IMR-90 (cell line): ENCODE measurements at places on chromosomes 1 and 21. TPM values are rescaled to one million over a fixed set of nuclear protein-coding genes. Genes with fewer than 3 reads are reported as not detected.

Gene LCE6A
- total RNA-seq: not detected in 2 replicates

DNA sequence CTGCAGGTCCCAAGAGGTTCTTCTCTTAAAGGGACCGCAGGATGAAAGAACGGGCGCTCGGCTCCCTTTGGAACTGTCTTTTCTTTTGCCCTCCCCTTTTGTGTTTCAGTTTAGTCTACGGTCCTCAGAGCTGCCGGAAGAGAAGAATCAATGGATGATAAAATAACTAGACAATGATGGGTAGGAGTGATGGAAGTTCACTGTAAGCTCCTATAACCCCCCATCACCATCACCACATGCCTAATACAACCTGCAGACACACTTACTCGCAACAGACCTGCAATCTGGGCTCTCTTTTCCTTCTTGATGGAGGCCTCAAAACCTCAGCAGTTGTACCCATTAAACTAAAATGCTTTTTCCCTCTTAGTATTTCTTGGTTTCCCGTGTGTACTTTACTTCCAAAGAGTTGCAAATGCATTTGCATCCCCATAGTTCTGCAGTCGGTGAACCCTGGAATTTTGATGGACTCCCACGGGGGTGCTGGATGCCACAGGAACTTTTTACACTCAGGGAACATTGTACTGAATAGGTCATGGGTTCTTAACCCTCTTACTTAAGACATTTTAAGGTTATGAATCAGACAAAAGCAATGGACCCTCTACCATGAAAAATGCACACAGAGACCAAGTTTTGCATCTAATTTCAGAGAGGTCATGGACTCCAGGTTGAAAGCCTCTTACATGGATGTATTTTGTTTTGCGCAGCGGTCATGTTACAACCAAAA is 633 bp upstream of the RFX5 start:
- DNase-seq: no peak

Gene TMPRSS3
- not detected in 2 replicates for total RNA-seq

- no peak for DNase-seq
These were observed 1.4 kb upstream of the MAN1C1 start for GRCh38 chr1:25615172-25615541.

Gene CD34
- total RNA-seq: under 0.01 TPM in 1 of 2 replicates, not detected in the other

Gene RNU1-4
- under 0.01 TPM in 2 replicates for total RNA-seq

Gene OR2G3
- total RNA-seq: not detected in 2 replicates

- DNase-seq: peak; percentile 57
These were observed 494.0 kb downstream of the KCNT2 start for GRCh38 chr1:196114193-196114592.

Gene NRAS
- total RNA-seq: 85.9 and 110 TPM in 2 replicates

DNA sequence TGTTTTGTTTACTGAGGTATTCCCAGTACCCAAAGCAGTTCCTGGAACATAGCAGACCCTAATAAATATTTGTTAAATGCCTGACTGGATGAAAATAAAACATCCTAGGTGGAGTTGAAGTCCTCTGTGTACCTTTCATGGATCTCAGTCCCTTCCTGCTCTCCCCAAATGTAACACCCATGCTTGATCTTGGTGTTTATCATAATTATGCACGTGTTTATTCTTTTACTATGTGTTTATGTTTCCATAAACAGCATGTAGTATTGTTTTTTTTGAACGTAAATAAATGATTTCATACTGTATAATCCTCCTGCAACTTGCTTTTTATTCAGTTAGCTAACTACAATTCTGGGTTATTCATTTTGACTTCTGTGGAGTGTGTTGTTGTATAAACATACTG is 4.8 kb downstream of the LACTBL1 start:
- DNase-seq: no peak

DNA sequence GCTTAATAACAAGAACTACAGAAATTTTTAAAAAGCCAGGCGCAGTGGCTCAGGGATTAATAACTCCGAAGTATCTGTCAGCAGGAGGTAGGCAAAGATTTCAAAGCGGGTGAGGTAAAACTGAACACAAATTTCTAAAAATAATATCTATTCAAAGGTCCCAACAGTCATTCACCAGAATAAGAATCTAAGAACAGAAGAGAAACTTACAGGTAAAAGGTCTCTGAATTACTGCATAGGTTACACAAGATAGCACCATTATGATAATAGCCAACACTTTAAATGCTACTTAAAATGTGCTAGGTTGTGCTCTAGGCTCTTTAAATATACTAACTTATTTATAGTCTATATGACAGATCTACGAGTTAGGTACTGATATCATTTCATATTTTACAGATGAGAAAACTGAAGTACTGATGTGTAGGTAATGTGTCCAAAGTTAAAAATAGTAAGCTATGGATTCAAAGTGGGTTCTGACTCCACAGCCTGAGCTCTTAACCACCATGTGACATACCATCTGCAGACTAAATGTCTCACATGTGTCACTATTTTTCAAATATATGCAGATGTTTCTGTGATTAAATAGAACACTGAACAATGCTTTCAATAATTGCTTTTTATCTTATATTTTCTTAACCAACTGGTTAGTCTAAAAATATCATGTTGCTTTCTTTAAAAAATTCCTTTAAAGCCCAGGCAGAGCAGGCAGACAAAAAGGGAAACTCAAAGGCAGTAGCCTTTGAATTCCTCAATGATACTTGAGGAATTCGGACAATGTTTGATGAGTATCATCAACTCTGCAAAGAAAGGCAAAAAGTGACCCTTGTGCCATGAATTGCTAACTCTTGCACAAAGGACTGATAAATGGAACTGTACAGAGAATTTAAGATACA is 80.5 kb upstream of the TTC39A start:
- DNase-seq: peak; percentile 47

GRCh38 chr1:185355947-185356346 is 38.9 kb upstream of the IVNS1ABP start:
- DNase-seq: no peak

- DNase-seq: no peak
These were observed 39.5 kb upstream of the TMPRSS15 start for GRCh38 chr21:18443085-18443484.

- no peak for DNase-seq
These were observed 149.9 kb downstream of the SPATA17 start for GRCh38 chr1:217781056-217781455.

GRCh38 chr1:208369658-208370057 is 125.5 kb upstream of the PLXNA2 start:
- DNase-seq: no peak

DNA sequence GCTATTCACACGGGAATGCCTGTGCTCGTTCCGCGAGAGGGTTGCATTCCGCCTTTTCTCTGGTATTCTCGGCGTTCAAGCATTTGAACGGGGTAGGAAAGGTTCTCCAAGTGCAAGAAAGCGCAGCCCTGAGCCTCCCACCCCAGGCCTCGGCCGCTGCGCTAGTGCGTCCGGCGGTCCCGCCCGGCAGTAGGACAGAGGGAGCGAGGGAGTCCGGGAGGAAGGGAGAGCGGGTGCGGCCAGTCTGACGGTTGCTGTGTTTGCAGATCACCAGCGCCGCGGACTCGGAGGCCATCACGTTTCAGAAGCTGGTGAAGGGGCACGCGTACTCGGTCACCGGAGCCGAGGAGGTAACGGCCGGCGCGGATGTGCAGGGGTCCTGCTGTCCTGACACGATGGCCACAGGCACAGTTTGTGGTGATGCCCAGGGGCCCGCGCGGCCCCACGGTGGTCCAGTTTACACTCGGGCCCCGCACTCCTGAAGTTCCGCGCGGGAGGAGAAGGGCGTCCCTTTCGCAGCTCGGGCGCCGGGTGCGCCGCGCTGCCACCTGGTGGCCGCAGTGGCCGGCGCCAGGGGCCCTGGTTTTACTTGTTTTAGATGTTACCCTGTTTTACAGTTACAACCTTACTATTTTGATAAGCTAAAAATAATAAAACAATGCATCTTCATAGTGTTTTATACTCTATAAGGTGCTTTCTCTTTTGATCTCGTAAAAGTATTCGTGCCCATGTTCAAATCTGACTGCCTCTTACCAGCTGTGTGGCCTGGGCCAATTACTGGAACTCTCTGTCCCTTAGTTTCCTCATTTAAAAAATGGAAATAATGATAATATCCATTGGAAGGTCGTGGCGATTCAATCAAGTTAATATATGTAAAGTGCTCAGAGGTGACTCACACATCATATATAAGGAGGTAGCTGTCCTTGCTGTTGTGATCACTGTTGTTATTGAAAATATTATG is 36.7 kb downstream of the CAPN2 start:
- peak; percentile 45 for DNase-seq

DNA sequence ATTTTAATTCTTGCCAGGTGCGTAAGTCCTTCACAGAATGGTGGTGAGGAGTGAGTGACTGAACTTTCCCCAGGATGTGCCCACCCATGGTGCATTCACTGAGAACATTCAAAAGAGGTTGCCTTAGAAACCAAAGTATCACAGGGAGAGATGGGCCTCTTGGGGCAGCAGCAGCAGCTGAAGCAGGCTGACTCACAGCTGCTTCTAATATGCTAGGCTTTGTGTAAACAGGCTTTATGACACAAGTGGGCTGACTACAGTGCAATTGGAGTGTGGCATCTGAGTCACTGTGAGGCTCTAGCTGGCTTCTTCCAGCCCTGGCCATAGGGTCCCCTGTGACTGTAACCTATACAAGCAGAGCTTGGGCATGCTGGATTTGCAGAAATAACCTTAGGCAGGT is 12.6 kb downstream of the PIGP start:
- DNase-seq: peak; percentile 98

DNA sequence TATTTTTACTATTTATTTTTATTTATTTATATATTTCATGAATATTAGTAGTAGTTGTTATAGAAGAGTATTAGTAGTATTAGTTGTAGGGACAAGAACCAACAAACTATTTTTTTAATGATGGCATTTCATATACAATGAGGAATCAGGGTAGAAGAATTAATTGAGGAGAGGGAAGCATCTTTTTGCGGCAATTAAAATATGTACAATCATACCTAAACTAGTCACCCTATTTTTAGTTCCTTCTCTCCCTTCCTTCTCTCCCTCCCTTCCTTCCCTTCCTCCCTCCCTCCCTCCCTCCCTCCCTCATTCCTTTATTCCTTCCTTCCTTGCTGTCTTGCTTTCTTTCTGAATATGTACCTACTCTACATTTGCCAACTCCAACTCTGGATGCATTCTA is 189.8 kb downstream of the GRIK1 start:
- DNase-seq: no peak

DNA sequence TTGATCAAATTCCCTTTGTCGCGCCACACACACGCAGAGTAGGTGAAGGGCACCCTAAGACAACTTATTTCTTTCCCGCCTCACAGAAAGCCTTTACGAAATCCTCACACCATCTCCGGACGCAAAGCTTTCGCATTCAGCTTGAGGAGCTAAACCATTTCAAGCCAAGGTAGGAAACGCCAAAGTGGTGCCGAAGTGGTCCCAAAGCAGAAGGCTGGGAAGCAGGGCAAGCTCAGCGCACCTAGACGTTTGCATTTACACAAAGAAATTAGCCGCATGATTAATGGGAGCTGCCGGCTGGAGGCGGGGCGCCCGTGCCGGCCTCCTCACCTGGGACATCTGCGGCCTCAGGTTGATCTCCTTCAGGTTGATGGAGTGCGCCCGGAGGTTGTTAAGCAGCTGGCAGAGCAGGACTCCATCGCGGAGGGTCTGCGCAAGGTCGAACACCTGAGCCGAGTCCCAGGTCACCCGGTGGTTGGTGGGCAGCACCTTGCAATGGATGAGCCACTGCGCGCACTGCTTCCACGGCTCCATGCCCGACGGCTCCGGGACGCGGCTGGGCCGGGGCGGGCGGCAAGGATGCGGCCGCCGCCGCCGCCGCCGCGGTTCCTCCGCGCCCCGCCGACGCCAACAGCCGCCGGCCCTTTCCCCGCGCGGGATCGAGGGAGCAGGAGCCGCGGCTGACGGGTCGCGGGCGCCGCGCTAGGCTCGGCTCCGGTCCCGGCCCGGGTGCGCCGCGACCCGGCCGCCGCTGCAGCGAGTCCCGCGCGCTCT is 457 bp downstream of the VAV3 start:
- no peak for DNase-seq

DNA sequence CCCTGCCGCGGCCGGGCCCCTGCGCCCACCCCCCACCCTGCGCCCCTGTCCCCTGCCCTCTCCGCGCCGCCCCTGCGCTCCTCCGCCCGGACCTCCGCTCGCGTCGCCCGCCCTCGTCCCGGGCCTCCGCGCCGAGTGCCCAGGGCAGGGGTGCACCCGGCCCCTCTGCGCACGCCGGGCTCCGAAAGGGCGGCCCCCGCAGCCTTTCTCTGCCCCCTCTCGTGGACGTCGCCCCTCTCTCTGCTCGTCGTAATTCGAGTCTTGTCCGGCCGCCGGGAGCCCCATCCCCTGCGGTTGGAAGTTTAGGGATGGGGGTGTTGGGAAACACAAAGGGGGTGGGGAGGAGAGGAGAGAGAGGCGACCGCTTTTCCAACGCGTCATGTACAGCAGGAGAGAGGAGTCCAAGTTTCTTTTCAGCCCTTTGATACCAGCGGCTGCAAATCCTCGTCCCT is 407 bp downstream of the GALNT2 start:
- DNase-seq: no peak

GRCh38 chr21:40546647-40547046 is 300.3 kb downstream of the DSCAM start:
- no peak for DNase-seq
